ENCODE measurements at places on chromosomes 6 and 20. TPM values are rescaled to one million over a fixed set of nuclear protein-coding genes. Genes with fewer than 3 reads are reported as not detected.

DNA sequence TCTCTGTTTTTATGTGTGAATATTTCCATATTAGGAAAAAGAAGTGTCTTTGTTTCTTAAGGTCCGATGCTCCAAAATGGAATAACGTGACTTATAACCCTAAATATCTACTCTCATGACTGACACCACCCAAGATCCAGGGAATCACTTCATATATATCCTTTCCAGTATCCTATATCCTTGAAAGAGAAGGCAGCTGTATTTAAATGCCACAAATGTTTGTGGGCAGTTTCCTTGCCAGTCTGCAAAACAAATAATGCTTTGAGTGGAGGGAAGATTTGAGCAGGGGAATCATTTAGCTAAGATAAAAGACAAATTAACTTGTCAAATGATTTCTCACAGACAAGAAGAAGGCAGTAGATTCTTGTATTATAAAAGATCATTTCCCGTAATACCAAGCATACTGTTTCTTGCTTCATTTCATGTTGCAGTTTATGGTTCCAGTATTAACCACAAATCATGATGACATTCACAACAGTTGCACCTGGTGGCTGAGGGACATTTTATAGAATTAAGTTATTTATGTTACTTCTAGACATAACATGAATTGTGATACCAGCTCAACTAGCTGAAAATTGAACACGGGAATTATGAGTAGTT, 30.0 kb upstream of the FABP7 start:
- no peak for DNase-seq

DNA sequence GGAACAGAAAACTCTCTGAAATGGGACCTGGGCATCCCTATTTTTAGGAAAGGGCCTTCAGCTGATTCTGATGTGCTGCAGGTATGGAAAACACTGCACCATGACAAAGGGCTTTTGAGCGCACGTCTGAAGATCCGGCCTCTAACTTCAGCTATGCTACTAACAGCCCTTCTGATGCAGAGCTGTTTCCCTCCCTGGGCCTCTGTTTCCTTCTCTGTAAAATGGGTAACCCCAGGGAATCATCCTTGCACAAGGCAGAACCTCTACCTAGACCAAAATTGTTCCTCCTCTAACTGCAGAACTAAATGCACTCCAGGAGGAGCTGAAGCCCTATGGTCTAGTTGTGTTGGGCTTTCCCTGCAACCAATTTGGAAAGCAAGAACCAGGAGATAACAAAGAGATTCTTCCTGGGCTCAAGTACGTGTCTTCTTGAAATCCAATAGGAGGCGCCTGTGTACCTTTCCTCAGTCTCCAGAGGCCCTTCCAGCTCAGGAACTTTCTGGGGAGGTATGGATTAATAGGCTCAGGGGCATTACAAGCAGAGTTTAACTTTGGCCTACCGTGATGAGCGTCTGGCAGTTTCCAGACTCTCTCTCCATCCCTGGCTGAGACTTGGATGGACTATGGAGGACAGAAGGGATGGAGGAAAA, 5.9 kb downstream of the GPX5 start:
- no peak for DNase-seq

DNA sequence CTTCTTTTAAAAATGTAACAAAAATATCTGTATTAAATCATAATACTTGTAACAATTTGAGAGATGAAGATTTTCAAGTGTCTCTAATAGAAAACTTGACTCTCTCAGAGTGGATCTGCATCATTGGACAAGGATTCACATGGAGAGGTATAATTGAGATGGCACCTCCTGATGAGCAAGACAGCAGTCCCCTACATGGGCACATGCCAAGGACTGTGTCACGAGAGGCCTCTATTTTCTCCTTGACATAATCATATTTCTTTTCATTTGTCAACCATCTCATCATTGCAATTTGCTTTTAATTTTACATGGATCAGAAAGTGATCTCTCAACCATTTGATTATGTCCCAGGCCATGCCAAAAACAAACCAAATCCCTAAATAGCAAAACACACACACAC, 206.8 kb upstream of the THEMIS start:
- DNase-seq = no peak

GRCh38 chr6:43613721-43614395, 15.2 kb downstream of the GTPBP2 start:
- no peak for DNase-seq

DNA sequence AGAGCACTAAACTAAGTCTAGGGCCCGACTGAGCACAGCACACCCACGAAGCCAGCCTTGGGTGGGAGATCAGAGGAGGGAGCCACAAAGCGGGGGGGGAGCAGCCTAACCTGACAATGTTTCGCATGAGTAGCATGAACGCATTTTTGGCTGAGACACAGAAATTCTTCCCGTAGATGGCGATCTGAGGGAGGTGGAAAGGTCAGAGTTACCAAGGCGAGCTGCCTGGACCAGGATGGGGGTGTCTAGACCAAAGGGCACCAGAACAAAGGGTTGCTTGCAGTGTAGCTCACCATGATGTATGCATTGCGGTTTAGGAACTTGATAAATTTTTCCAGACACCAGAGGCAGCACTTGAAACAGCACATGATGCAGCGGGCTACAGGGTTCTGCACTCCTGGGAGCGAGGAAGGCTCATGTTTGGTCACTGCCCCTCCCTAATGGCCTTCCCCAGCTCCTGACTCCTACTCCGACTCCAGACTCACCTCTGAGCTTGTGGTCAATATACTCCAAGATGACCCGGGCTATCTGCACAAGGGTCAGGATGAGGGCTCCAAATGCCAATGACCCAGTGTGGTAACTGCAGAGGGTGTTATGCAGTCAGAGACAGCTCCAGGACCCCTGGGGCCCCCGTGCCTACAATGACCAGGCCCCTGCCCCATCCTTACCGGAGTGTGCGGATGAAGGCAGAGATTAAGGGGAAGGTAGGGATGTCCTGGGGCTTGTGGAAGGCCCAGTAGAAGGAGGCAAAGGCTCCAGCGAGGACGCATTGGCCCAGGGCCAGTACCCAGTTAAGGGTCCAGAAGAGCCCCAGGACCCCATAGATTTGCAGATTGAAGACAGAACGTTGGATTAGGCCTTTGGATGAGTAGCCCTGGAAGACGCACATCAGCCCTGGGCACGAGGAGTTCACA, 2.8 kb upstream of the NEU1 start:
- DNase-seq = no peak

DNA sequence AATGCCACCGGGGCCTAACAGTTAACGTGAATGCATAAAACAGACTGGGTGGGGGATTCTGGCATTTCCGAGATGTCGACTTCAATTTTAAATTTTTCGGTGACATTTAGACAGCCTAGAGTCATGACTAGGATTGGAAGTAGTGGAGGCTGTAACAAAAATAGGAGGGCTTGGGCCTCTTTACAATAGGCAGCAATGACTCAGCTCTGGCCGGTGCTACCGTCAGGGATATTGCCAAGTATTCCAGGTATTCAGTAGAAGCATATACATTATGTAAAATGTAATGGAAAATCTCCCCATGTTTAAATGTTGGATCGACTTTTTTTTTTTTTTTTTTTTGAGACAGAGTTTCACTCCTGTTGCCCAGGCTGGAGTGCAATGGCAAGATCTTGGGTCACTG, 136.2 kb upstream of the STMND1 start:
- no peak for DNase-seq

The HSPA12B gene
- 0.04 TPM for total RNA-seq
